Lung (tissue), 17 donors: ENCODE measurements at places on chromosomes 6 and 20.

DNA sequence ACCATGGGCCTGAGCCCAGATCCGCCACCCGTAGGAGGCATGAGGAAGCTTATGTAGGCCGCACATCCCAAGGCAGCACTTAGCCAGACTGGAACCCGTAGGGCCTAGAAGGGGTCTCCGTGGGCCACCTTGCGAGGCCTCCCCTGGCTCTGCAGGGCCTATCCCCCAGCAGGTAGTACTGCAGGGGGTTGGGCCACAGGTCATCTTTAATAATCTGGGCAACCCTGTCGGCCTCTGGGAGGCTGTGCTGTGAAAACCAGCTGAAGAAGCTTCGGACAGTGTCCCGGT lies 18.5 kb downstream of the PLAGL2 start:
- DNase-seq = no peak

- no peak for DNase-seq
These were observed 264.9 kb downstream of the TBC1D7 start for GRCh38 chr6:13063300-13063918.

DNA sequence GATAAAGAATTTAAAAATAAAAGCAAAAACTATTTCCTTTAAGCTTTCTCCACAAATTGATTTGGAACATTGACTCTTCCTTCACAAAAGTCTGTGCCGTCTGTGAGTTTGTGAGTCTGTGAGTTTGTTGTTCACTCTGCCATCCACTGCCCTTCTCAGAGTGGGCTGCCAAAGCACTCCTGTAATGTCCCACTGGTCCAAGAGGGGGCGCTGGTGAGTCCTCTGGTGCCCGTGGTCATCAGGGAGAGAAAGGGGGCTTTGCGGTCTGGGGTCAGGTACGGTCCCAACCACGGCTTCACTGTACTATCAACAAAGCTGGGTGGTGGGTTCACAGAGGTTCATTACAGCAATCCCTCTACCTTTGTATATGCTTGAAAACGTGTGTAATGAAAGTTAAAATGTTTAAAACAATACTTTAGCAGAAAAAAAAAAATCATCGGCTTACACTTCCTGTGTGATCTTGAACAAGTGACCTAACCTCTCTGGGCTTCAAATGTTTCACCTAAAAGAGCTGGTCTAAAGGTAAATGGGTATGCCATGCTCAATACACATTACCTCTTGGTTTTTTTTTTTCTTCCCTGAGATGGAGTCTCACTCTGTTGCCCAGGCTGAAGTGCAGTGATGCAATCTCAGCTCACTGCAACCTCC lies 5.6 kb upstream of the ANKRD60 start:
- DNase-seq = no peak

DNA sequence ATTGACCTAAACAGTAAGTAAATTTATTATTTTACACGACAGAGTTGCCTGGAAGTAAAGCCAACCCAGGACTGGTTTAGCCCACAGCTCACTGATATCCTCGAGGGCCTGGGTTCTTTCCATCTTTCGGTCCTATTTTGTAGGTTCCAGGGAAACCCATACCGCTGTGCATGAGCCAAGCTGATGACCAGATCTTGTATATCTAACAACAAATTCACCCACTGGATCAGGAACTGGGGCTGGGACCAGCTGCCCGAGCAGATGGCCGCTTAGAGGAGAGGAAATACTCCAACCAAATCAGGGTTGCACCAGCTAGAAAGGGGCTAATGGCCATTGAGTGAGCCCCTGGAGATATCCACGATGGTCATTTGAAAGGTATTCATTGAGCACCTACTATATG lies 139.2 kb downstream of the BACH2 start:
- no peak for DNase-seq
